ENCODE measurements at places on chromosomes 16 and 17.

DNA sequence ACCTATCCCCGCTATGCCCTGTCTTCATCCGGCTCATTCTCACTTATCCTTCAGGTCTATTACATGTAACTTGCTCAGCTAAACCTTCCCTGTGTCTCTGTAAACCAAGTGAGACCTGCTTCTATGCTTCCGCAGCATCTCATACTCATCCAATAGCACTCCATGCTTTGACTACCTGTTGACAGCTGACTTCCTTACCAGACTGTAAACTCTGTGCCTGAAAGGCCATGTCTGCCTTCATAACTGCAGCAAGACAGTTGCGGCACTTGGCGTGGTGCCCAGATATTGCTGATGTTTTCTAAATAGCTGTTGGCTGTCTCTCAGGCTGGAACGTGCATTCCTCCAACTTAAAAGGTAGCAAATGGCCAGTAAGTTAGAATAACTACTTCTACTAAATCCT lies 1.8 kb upstream of the OR1E1 start:
- no peak for DNase-seq

- no peak for DNase-seq
Observed at GRCh38 chr16:491220-491919, 36.1 kb upstream of the CAPN15 start.

DNA sequence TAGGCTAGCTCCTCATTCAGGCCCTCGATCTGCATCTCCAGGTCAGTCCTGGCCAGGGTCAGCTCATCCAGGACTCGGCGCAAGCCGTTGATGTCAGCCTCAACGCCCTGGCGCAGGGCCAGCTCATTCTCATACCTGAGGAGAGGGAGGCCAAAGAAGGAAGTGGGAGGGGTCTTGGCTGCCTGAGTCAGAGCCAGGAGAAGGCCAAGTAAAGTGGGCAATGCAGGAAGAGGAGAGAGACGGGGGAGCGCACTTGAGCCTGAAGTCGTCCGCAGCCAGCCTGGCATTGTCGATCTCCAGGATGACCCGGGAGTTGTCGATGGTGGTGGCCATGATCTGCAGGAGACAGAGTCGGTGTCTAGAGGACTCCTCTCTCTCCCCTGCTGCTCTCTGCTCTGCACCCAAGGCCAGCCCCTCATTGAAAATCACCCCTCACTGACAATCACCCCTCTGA lies 1.8 kb downstream of the KRT15 start:
- DNase-seq = no peak

DNA sequence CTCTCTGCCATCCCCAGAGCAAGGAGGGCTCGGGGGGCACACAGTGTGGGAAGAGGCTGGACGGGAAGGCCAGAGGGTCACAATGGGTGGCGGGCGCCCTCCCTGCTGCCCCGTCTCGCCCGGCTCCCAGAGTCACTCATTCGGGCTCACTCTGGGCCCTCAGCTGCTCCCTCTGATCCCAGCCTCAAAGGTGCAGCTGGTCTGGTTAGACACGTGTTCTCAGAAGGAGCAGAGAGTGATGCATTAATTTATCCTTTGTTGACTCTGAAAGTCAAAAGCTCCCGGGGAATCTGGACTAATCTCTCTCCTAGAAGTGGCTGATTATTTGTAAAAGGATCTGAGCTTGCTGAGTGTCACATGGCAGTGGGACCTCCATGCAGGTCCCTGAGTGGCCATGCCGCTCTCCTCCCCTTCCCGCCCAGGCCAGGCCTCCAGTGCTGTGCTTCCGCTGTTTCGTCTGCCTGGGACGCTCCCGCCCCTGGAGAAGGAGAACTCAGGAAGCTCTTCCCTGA lies 87.5 kb downstream of the SEC14L1 start:
- DNase-seq = no peak

- DNase-seq = no peak
Observed at GRCh38 chr17:36728030-36728991, 126.9 kb downstream of the MRM1 start.

GRCh38 chr17:70073310-70073709 lies 1.7 kb upstream of the KCNJ16 start:
- DNase-seq = no peak

DNA sequence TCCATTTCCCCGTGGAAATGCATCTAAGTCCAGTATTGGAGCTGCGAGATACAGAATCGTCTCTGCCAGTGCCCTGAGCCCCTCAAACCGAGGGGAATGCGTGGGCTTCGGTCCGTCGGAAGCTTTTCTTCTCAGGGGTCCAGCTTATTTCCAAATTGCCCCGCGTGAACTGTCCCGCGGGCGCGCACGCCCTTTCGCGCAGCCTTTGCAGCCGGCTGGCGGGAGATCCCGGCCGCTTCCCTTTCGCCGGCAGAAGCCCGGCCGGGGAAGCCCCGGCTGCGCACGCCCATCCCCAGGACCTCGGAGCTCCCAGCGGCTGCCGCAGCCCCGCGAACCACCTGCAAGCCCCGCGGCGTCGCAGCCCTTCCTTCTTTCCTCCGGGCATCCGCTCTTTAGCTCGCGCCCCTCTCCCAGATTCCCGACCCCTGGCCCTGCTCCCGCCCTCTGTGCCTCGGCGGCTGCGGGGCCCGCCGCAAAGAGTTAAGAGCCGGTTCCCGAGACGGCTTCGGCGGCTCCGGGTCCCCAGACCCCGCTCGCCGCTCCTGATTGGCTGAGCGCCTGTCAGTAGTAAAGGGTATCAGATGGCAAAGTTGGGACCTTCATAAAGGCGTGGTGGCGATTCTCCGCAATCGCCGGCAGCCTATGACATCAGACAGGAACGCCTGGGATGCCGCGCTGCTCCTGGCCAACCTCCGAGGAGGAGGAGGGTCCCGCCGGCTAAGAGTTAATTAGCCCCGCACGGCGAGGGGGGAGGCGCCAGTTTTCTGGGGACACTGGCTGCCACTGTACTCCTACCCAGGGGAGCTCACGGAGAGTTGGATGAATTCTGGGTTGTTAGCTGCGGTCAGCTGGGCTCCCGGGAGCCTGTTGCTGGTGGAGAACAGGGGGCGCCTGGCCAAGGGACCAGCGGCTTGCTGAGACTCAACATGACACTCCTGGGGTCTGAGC lies at the start of gene MYOCD:
MYOCD (plus strand) TSS at position 628 of the 948 bp plus-strand sequence; CDS start at position 927, 299 bp downstream.
- DNase-seq = no peak

GRCh38 chr16:59295993-59296736 lies 562.0 kb upstream of the GOT2 start:
- no peak for DNase-seq

- no peak for DNase-seq
Observed at GRCh38 chr16:84976644-84977400, 34.5 kb downstream of the ZDHHC7 start.

DNA sequence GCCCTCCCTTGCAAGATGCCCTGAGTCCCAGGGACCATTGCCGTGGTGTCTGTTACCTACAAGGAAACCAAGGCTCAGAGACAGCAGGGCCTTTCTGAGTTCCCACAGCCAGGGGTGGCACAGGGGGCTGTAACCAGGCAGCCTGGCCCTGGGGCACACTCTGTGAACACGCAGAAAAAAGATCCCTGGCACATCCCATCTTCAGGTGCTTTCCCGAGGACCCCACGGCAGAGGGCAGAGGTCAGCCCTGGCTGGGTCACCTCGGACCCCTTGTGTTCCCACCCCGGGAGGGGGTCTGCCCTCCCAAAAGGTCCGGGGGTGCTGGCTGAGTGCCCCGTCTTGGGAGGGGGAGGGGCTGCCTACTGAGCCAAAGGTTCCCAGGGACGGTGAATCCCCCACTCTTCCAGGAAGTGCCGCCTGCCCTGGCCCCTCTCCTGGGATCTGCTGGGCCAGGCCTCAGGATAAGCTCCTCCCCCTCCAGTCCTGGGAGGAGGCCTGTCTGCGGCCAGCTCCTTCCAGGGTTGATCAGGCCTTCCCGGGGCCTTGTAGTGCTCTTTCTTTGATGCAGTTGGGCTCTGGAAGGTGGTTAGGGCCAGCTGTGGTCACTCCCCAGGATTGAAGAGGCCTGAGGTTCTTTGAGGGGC lies 8.1 kb downstream of the GLIS2 start:
- no peak for DNase-seq

- no peak for DNase-seq
Observed at GRCh38 chr16:69239851-69240250, 52.9 kb downstream of the SNTB2 start.

GRCh38 chr17:6912110-6913051 lies 80.9 kb upstream of the TEKT1 start:
- no peak for DNase-seq

- no peak for DNase-seq
Observed at GRCh38 chr16:11386054-11386680, 40.9 kb downstream of the RMI2 start.

DNA sequence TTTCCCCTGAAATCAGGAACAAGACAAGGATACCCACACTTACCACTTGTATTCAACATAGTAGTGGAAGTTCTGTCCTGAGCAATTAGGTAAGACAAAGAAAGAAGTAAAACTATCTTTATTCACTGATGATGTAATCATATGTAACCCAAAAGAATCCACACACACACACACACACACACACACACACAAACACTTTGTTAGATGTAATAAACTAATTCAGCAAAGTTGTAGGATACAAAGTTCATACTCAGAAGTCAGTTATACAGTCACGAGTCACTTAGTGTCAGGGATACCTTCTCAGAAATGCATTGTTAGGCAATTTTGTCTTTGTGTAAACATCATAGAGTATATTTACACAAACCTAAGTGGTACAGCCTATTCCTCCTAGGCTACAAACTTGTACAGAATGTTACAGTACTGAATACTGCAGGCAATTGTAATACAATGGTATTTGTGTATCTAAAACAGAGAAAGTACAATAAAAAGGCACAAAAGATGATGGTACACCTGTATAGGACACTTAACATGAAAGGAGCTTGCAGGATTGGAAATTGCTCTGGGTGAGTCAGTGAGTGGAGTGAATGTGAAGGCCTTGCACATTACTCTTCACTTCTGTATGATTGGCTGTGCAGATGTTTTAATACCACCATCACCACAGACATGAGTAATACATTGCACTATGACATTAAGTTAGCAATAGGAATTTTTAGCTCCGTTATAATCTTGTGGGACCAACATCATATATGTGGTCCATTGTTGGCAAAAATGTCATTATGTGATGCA lies 370.1 kb downstream of the ZFHX3 start:
- DNase-seq = no peak

DNA sequence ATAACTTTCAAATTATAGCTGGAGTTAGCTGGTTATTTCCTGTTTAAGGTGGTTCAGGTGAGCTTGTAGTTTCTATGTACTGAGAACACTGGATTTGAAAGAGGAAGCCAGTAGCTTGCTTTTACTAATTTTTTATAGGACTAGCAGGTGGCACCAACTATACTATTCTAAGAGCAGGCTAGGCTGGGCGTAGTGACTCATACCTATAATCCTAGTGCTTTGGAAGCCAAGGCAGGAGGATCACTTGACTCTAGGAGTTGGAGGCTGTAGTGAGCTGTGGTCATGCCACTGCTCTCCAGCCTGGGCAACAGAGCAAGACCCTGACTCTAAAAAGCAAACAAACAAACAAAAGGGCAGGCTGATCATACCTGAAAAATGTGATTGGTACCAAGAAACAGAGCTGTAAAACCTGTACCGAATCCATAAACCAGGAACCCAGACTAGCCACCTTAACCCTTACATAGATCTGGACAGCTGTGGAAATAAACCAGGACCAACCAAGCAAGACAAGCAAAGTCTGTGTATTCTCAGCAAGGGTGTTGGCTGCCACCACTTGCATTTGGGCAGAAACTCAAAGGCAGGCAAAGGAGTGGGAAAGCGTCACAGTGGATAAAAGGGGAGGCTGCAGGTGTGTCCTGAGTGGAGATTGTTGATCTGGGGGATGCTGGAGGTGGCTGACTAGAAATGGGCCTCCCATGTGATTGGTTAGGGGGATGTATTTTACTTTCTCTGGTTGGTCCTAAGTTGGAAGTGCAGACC lies 36.3 kb downstream of the SLC47A1 start:
- no peak for DNase-seq

- DNase-seq = no peak
Observed at GRCh38 chr17:15650741-15651582, 31.5 kb upstream of the FBXW10B start.

- no peak for DNase-seq
Observed at GRCh38 chr17:55730808-55731207, 8.1 kb upstream of the TMEM100 start.

DNA sequence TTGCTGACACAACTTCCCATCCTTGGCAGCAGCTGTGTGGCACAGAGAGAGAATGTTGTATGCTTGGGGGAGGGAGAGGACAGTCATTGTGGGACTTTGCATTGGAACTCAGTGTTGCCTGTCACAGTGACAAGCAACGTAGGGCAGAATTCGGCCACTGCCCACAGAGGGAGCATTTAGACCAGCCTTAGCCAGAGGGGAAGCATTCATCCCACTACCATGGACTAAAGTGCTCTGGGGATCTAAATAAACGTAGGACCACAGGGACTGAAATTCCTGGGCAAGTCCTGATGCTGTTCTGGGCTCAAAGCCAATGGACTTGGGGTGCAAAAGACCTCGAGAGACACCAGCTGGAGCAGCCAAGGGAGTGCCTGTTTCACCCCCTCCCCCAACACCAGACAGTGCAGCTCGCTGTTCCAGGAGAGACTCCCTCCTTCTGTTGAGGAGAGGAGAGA lies 44.9 kb downstream of the ABCA8 start:
- no peak for DNase-seq

GRCh38 chr16:83345846-83346640 lies 461.7 kb upstream of the HSBP1 start:
- DNase-seq = no peak

GRCh38 chr17:21168555-21168865 lies 41.7 kb downstream of the DHRS7B start:
- no peak for DNase-seq

GRCh38 chr16:649631-650030 lies 466 bp downstream of the WDR90 start:
- no peak for DNase-seq

DNA sequence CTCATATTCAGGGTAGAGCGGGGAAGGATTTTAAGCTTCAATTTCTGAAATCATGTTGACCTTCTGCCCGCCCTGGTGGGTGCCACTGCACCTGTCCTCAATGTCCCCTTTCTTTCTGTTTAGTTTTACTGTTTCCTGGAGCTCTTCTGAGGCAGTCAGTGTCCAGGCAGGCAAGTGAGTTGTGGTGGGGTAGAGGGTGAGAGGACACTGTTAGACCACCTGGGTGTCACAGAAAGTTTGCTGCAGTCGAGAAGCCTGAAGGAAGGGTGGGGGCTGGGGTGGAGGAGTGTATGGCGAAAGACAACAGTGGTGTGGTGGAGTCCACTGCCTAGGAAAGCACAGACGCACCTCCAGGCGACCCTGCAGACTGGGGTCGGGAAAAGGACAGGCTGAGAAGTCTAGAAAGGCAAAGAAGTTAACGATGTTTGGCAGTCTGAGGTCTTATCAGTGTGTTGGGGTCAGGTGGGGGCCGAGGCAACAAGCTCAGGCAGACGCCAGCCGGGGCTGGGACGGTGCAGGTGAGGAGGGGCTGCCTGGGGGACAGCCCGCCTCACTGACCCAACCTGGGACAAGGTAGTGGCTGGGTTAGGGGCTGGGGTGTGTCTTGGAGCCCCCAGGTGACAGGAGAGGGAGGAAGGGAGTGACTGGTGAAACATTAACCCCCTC lies 23.3 kb upstream of the HOXB13 start:
- DNase-seq = no peak

- no peak for DNase-seq
Observed at GRCh38 chr16:54347961-54348360, 61.4 kb upstream of the IRX3 start.

Data from NCI-H2081 treated with DMSO at 0.1 percent for 48 hours (cell line).